Activated naive CD4-positive, alpha-beta T cell treated with anti-CD3 and anti-CD28 coated beads, Interleukin-2, amount 50 U/mL, for 72 hours (primary cell): ENCODE measurements at places on chromosomes 13 and 19. TPM values are rescaled to one million over a fixed set of nuclear protein-coding genes. Genes with fewer than 3 reads are reported as not detected.

Gene CEACAM4
- total RNA-seq, result not detected

Gene PRTN3
- not detected for total RNA-seq

GRCh38 chr19:44813070-44813840 lies 4.4 kb downstream of the BCAM start:
- no peak for DNase-seq

Gene EGLN2
- 88.3 TPM for total RNA-seq

Gene FGF22
- total RNA-seq, result not detected

GRCh38 chr19:33734913-33735312 lies 61.8 kb upstream of the KCTD15 start:
- DNase-seq, result no peak
